ENCODE measurements at places on chromosomes 3 and 15. TPM values are rescaled to one million over a fixed set of nuclear protein-coding genes. Genes with fewer than 3 reads are reported as not detected.

HCN4 gene
- total RNA-seq, result not detected

- DNase-seq, result no peak
These were observed 730.3 kb downstream of the ZNF385D start for GRCh38 chr3:21020681-21021080.

LOXL1 gene
- 0.13 TPM for total RNA-seq

PROK2 gene
- not detected for total RNA-seq

IQCF6 gene
- not detected for total RNA-seq

- DNase-seq, result no peak
These were observed 197.3 kb upstream of the HES1 start for GRCh38 chr3:193938613-193939012.

GRCh38 chr3:28700728-28701127 lies 352.1 kb upstream of the AZI2 start:
- no peak for DNase-seq

GRCh38 chr3:39935261-39935660 lies 125.9 kb downstream of the MYRIP start:
- DNase-seq, result peak; percentile 72

- DNase-seq, result no peak
These were observed 1158.9 kb upstream of the EPHA6 start for GRCh38 chr3:95655363-95655986.

GP5 gene
- 0.13 TPM for total RNA-seq

SNX4 gene
- 31.1 TPM for total RNA-seq

GRCh38 chr3:130894130-130894985 lies 474 bp downstream of the ATP2C1 start:
- DNase-seq, result peak; percentile 50

DNA sequence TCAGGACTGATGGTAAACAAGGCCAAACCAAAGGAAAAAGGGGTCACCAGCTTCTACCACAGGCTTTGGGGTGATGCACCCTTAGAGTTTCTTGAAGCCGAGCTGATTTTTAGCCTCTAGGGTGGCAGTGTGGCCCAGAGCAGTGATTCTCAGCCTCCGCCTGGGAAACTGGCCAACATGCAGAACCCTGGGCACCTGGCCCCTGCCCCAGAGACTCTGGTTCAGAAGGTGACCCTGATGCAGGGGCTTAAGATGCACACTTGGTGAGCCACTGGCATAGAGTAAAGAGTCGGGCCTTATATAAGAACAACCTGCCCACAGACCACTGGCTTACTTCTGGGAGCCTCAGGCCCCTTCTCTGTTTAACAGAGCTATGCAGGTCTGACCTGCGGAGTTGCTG lies 44.5 kb downstream of the SYNM start:
- no peak for DNase-seq

- DNase-seq, result no peak
These were observed 374.7 kb downstream of the IL5RA start for GRCh38 chr3:2735392-2735894.

DNA sequence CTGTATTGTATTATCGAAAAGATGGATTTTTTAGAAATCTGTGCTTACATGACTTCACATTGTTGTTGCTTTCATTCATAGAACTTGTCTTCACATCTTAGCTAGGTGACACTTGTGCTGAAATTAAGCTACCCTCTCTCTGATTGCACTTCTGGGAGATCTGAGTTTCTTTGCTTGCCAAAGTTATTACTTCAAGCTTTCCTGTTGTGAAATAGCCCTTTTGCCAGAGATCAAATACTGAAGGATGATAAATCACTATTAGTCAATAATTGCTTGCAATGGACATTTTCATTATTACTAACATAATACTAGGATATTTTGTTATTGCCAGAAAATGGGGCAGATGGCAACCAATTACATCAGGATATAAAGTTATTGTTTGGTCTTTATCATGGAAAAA lies 34.7 kb downstream of the PIK3CA start:
- no peak for DNase-seq

GRCh38 chr3:189096092-189096491 lies 75.7 kb upstream of the TPRG1 start:
- DNase-seq, result no peak

GRCh38 chr15:75234191-75234810 lies 23.8 kb upstream of the GOLGA6C start:
- no peak for DNase-seq

MUC13 gene
- total RNA-seq, result not detected

GRCh38 chr15:82771789-82772607 lies 33.9 kb downstream of the FSD2 start:
- no peak for DNase-seq

GRCh38 chr15:81752546-81752942 lies 293.3 kb downstream of the MEX3B start:
- peak; percentile 5 for DNase-seq

GRCh38 chr15:98967096-98967495 lies 40.5 kb downstream of the PGPEP1L start:
- no peak for DNase-seq

- DNase-seq, result no peak
These were observed 332.0 kb upstream of the ARPP21 start for GRCh38 chr3:35307296-35307695.

- no peak for DNase-seq
These were observed 33.2 kb upstream of the ACP3 start for GRCh38 chr3:132283916-132284405.

- no peak for DNase-seq
These were observed 13.6 kb upstream of the CSPG5 start for GRCh38 chr3:47592066-47592795.

STAB1 gene
- total RNA-seq, result 330 TPM

DNA sequence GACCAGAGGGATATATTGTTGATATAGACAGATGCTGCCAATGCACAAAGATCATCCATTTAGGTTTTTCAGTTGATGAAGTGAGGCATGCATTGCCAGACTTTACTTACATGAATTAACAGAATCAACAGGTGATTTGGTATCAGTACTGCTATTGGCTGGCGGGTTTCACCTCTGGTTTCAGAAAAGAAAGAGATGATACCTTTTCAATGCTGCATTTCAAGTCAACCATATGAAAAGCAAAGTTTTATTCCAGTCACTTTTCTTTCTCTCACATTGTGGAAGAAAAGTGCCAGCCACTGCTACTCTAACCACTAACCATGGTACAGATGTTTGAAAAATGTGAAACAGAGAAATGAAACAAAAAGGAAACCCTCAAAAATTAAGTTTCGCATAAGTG lies 289.1 kb downstream of the TIGIT start:
- no peak for DNase-seq

DNA sequence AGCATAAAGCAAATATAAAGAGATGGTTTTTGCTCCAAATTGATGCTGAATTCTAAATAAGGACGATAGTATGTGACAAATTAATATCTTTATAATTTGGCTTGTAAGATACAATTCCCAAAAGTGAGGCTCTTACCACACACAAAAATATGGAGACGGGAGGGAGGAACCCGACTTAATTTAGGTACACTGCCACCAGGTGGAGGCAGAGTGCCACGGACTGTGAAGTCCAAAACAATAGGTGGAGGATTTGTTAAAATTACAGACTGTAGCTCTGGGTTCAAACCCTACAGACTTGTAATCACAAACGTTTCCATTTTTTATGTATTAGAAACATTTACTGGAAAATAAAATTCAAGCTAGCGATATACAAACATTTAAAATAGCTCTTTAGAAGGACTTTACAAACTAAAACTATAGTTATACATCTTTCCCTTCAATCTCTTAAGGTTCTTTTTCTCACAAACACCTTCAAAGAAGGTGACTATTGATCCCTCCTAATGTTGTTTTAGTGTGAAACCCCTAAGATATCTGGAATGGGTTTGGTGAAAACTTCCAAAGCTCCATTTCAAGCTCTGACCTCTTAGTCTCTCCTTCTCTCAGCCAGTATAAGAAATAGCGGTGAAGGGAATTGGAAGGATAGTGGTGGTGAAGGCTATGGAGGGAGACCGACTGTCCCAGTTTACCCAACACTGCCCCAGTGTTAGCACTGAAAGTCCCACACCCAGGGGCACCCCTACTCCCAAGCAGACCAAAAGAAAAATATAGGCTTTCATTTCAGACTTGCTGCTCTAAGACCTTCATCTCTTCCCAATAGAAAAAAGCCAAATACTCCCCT lies 89.7 kb downstream of the AQP9 start:
- peak; percentile 73 for DNase-seq

TF gene
- total RNA-seq, result 0.13 TPM

DNA sequence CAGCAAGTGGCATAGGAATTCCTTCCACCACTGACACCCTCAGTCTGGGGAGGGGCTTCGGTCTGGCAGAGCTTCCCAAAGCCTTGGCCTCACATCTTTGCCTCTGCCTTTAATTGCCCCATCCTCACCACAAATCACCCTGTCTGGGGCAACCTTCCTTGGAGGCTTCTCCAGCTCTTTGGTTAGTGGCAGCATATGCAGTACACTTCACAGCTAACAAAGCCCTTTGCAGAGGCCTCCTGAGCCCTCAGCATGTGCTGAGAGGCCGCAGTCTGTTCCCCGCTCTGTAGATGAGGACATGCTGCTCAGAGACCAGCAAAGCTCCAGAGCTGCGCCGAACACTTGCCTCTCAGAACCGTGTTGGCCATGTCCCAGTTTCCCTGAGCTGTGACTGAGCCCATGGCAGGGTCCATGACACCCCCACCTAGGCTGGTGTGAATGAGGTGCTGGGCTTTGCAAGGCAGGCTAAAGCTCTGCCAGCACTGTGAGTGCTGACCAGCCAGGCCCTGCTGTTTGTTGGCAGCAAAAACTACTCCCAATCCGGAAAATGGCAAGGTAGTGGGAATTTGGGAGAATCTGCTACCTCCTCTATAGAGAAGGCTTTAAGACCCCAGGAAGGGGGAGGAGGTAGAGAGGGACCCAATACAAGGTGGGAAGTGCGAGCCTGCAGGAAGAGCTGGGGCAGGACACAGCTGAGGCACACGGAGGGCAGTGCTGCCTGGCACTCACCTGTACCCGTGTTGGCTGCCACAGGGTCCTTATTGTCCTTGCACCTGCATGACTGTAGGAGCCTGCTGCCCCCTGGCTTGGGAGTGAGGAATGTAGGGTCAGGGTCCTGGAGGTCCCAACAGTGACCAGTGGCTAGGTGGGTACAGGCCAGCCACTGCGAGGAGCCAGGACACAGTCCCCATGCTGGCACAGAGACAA lies 8.4 kb upstream of the KLF15 start:
- no peak for DNase-seq

GRCh38 chr3:172175254-172175599 lies 135.8 kb downstream of the FNDC3B start:
- no peak for DNase-seq

IQCH gene
- 1.0 TPM for total RNA-seq

GOLGA6B gene
- total RNA-seq, result not detected

MYO5C gene
- 13.0 TPM for total RNA-seq

GRCh38 chr3:123655400-123655799 lies 70.5 kb upstream of the HACD2 start:
- DNase-seq, result no peak

- DNase-seq, result no peak
These were observed 70.2 kb downstream of the PCOLCE2 start for GRCh38 chr3:142818651-142819050.

DNA sequence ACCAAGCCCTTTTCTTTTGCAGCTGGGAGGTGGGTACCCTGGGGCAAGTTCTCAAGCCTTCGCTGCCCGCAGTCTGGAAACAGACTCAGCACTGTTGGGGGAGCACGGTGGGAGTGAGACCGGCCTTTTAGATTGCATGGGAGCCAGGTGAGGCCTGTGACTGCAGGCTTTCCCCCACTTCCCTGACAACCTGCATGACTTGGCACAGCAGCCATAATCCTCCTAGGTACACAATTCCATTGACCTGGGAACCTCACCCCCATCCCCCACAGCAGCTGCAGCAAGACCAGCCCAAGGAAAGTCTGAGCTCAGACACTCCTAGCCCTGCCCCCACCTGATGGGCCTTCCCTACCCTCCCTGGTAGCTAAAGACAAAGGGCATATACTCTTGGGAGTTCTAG lies 52.2 kb upstream of the CCDC80 start:
- no peak for DNase-seq

SLC9A9 gene
- 3.9 TPM for total RNA-seq

DNA sequence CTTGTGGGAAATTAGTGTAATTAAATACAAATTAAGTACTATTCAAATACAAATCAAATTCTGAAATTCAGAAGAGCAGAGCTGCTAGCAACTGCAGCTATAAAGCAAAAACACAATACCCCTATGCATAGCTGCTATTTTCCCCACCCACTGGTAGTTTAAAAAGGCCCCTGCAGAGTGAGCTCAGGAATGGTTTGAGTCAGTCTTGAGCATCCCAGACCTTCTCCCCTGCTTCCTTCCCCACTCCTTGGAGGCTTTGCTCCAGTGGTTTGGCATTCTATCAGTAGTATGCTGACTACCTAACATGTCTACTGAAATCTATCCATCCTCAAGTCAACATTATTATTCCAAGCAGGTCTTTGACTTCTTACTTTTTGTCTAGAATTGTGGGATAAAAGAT lies 53.0 kb downstream of the EFHB start:
- no peak for DNase-seq

DNASE1L3 gene
- 6.4 TPM for total RNA-seq

GRCh38 chr3:43273416-43273815 lies 12.9 kb upstream of the SNRK start:
- DNase-seq, result no peak

DNA sequence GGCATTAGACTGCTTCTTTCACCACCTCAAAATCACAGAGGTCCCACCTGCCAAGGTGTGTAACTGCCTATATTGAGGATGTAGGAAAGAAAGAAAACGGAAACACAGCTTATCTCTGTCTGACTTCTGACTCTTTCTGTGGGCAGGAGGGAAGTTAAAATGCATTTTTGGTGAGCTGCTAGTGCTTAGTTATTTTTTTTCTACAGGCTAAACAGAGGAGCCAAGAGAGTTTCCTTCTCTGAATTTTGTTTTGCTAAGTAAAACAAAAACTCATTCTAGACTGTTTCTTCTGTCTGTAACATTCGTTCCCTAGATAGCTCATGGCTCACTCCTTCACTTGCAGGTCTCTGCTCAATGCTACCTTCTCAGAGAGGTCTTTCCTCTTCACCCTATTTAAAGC lies 18.8 kb upstream of the AMOTL2 start:
- DNase-seq, result no peak

DNA sequence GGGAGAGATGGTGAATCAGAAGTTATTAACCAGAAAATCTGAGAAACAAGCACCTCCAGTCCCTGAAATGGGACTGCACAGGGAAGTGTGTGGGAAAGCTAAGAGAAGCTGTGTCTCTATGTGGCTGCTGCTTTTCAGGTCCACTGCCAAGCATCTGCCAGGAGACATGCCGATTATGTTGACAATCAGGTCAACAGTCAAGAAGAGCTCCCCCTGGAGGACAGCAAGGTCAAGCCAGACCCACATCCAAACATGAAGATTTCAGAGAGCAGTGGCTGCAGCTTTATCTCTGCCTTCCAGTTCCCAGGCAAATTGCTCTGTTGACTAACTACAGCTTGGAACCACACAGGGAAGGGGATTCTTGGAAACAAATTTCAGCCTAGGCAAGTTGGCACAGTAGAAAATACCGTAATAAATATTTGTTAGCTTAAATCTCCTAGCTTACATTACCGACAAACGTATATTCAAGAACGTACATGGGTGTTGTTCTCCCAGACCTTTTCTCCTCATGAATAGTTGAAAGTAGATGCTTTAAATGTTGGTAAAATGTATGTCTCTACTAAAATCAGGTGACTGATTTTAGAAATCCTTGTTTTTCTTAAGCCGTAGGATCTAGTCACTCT lies 394.5 kb upstream of the RARB start:
- peak; percentile 1 for DNase-seq

GRCh38 chr15:68207176-68207935 lies 2.2 kb upstream of the CALML4 start:
- DNase-seq, result no peak

GRCh38 chr3:154304116-154304786 lies 20.0 kb downstream of the DHX36 start:
- DNase-seq, result no peak

All from dermis microvascular lymphatic vessel endothelial cell (primary cell).